ENCODE measurements at places on chromosomes 11 and 22.

- no peak for DNase-seq
Measured at GRCh38 chr11:65288706-65289536, 25.7 kb upstream of the CDC42EP2 start.

DNA sequence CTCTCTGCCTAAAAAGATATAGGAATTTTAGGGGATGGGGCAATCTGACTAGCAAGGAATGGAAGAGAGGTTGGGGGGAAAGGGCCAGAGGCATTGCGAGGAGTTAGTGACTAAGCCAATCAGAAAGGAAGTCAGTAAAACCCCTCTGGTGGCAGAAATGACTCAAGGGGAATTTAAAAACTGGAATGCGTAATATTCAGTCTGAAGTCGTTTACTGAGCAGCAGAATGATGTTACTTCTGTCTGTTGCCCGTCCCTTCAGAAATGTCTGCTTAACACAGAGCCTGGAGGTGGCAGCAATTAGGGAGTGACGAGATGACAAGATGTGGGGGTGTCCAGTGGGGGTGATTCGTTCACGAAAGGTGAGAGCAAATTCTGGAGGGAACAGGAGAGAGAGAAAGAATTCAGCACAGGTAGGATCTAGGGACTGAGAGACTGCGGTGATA lies 107.7 kb upstream of the CLMP start:
- DNase-seq, result peak; percentile 41

GRCh38 chr11:95917193-95918036 lies 6.5 kb downstream of the MTMR2 start:
- DNase-seq, result no peak

DNA sequence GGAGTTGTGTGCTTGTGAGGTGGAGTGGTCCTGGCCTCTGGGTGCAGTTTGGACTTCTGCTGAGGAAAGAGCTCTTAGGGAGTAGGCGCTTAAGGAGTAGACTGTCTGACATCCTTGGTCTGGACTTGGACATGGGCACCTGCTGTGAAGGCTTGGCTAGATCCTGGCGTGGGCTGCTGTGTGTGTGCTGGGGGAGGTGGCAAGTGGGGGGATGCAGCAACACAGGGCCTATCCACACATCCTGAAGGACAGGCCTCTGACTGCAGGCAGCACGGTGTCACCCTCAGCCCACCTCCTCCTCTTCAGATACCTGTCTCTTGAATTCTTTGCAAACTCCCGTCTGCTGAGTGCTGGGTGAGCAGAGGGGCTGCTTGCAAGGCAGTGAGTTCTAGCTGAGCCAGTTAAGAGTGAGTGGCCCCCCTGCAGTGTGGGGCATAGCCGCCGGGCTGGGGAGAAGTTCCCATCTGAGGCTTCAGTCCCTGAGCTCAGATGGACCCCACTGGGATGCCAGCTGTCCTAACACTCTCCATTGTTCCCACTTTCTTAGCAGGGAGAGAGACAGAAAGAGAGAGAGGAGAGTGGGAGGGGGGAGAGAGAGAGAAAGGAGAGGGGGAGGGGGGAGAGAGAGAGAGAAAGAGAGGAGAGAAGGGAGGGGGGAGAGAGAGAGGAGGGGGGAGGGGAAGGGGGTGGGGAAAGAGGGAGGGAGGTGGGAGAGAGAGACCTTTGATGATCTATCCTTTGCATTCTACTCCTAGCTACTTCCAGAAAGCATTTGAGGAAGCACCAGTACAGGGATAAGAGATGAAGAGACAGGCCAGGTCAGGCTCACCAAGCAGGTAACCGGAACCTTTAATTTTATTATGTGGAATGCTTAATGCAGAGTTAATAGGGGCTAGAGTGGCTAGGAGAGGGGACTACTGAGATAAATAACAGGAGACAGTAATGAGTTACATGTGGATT lies 12.6 kb downstream of the SOX10 start:
- DNase-seq, result no peak

- DNase-seq, result no peak
Measured at GRCh38 chr11:115884800-115885534, 380.8 kb upstream of the CADM1 start.
